Thoracic aorta (tissue), 2 donors: ENCODE measurements at places on chromosomes 11 and 22. TPM values are rescaled to one million over a fixed set of nuclear protein-coding genes. Genes with fewer than 3 reads are reported as not detected.

The C1QTNF5 gene
- 98.2 TPM for total RNA-seq

DNA sequence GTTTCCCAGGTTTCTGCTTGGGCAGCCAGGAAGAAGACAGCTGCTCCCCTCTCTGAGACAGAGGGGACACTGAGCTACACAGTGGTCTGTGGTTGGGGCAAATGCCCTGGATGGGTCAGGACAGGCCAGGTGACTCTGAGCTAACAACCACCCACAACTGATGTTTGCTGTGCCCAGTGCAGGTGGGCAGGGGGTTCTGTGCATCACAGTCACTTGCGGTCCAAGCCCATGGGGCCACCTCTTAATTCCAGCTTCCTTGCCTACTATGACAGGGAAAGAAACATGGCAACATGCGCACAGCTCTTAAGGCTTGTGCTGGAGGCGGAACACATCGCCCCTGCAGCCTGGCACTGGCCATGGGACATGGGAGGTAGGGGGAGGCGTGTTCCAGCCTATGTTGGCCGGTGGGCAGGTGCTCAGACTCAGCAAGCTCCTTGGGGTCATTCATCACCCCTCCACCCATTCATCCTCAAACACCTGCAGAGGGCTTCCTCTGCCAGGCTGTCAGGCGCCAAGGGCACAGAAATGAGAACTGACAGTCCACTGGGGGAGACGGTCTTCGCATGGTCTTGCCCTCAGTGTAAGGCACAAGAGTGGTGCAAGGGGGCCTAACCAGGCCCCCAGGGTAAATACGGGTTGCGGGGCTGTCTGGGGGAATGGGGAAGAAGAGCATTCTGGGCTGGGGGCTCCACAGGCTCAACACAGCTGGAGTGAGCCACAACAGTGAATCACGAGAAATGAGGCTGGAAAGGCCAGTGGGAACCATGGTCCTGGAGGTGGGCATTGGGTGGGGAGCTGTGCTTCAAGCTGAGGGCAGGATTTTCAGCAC lies 55.6 kb downstream of the ARFGAP3 start:
- DNase-seq: no peak

- DNase-seq: no peak
These were observed 216.4 kb downstream of the MN1 start for GRCh38 chr22:27585141-27585540.

- DNase-seq: no peak
These were observed 19.3 kb upstream of the CSRP3 start for GRCh38 chr11:19220903-19221724.

DNA sequence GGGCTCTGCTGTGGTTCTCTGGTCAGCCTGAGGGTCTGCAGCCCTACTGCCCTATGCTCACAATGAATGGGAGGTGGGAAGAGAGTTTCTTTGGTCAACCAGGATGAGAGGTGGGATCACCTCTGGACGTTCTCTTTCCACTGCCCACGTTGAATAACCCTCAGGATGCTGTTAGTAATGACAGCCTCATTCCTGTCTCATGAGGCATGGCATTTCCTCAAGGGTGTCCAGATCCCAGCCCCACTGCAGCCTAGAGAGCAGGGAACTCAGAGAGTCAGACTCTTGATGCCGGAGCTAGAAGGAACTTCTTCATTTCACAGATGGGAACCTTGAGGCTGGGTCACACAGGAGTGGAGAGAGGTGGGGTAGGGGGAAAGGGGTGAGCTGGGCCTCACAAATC lies 196.0 kb downstream of the CEP164 start:
- DNase-seq: no peak
